ENCODE measurements at places on chromosomes 5 and 9.

- DNase-seq: no peak
Observed at GRCh38 chr5:96924016-96924443, 11.8 kb upstream of the LNPEP start.

- DNase-seq: no peak
Observed at GRCh38 chr5:172791726-172792445, 20.9 kb upstream of the DUSP1 start.

DNA sequence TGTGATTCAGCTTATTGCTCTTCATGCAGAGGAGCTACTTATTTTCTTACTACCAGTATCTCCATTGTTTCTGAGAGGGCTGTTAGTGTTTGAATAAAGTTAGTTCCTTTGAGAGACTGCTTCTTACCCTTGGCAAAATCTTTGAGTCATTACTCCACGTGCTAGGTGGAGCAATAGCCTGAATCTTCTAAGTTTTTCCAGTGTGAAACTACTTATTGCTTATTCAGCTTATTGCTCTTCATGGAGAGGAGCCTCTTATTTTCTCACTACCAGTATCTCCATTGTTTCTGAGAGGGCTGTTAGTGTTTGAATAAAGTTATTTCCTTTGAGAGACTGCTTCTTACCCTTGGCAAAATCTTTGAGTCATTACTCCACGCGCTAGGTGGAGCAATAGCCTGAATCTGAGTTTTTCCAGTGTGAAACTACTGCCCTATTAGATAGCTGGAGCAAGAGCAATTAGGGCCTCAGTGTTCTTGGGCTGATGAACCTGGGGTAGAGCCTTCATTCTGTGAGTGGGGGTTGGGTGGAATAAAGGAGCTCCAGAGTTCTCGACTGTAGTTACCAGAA, 41.9 kb downstream of the GPBP1 start:
- no peak for DNase-seq

- no peak for DNase-seq
Observed at GRCh38 chr5:59125011-59125961, 542.4 kb downstream of the RAB3C start.

DNA sequence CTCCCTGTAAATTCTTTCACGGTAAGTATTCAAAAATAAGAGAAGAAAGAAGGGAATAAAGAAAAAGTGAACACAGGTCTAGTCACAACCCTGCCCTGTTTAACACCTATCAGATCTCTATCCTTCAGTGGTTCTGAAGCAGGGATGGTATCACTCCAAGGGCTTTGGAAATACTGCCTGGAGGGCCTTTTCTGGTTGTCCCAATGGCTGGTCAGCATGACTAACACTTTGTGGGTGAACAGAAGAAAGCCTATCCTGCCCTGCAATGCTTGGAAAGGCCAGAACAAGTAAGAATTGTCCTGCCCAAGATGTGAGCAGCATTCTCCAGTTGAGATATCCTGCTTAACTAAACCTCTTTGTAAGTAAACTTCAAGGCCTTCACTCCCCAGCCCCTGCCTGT, 124.9 kb downstream of the TMEM167A start:
- DNase-seq: no peak

DNA sequence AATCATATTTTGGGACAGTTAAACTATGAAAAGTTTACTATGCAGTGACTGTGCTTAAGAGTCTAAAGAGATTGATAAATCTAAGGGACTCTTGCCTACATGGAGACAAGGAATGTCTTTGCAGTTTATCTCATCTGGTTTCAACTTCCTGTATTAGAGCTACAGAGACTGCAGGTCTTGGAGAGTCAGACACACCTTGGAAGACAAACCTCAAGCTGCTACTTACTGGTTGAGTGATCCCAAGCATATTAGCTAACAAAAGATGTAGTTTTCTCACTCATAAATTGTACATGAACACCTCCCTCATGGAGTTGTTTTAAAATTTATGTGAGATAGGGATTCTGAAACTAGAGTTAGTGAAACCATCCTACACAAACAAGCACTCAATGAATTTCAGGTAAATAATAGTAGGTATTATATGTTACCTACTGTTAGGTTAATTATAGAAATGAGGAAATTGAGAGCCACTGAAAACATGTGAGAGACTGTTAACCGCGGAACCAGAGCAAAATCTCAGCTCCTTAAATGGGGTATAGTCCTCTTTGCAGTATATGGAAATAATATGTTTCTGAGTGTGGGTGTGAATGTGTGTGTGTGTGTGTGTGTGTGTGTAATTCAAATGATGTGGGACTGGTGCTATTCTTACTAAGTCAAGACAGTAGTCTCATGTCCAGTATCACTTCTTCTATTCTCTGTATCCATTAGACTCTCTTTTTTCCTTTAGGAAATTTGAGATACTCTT, 752.1 kb downstream of the DTWD2 start:
- no peak for DNase-seq

DNA sequence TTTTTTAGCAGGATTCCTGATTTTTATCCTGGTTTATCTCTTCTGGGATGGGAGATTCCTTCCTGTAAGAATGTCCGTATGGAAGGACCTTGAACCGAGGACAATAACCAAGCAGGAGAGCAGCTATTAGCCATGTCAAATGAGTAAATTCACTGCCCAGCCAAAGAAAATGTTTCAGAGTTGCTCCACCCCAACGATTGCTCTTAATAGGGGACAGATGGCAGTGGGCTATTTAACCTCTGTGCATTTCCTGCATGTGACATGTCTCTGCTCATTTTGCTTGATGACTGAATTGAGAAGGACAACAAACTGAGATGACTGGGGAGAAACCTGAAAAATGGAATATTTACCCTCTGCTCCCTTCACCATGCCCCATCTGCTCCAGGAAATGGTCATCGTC, 479.9 kb upstream of the ZNF462 start:
- DNase-seq: no peak

DNA sequence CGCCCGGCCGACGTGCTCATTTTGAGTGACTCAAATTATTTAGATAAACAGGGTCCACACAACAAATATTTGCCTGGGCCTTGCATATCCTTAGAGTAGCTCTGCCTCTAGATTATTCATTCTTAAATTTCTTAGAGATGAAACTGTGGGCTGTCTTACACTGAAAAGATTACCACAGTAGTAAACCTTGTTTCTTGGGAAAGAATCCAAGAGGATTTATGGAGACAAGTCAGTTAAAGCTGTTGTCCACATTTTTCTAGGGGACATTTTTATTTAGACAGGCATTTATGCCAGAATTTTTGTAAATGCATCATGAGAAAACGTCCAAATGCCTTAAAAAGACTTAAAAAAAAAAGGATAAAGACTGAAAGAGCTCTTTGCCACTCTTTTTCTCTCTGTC, 32.6 kb upstream of the RANBP3L start:
- no peak for DNase-seq

- DNase-seq: no peak
Observed at GRCh38 chr9:105661011-105661410, 1.2 kb upstream of the TAL2 start.

- no peak for DNase-seq
Observed at GRCh38 chr9:109411069-109411761, 86.9 kb downstream of the PTPN3 start.

DNA sequence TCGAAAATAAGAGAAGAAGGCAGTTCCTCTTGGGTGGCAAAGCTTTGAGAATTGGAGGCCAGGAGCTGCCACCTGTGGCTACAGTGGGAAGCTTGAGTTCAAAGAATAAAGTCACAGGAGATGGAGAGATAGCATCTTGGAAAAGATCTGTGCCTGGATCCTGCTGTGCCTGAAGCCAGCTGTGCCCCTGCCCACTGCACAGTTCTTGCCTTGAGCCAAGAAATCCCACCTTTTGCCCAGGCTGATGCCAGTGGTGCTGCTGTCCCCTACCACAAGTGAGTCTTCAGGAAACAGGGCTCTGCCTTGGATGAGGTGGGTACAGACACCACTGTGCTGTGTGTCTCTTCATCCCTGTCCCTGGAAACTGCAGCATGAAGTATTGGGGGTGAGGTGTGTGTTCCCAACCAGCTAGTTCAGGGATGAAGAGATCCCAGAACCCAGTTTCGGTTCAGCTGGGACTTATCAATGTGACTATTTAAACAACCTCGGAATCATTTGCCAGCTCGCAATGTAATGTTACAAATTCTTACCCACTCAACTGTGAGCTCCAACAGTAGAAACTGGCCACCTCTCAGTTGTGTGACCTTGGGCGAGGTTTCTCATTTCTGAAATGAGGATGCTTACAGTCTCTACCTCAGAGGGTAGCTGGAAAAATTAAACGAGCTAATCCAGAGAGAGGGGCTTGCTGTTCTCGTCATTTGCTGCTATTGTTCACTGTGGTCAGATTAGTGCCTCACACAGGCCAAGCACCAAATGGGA, 5.9 kb downstream of the IER5L start:
- DNase-seq: no peak

GRCh38 chr5:170747851-170748250, 35.7 kb upstream of the GABRP start:
- peak; percentile 8 for DNase-seq

- no peak for DNase-seq
Observed at GRCh38 chr5:180807654-180808414, 5.2 kb upstream of the MGAT1 start.

GRCh38 chr5:43432486-43433375, 20.5 kb upstream of the CCL28 start:
- DNase-seq: no peak

DNA sequence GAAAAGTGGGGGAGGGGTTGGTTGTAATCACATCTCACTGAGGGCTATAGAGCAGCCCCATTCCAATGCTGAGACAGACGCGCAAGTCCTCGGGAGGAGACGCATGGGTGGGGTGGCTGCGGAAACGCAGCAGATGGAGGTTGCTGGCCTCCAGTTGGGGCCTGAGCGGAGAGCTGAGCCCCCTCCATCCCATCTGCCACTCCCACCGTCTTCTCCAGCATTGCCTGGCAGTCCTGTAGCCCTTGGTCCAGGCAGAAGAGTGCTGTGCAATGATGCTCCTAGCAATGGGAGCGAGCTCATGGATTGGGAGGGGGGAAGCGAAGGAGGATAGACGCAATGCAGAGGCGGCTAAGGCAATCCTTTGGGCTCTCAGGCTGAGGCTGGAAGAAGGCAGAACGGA, 79.4 kb upstream of the GLRA1 start:
- DNase-seq: no peak

GRCh38 chr5:169657127-169657526, 20.1 kb downstream of the DOCK2 start:
- DNase-seq: no peak

- no peak for DNase-seq
Observed at GRCh38 chr5:39711821-39712220, 287.0 kb upstream of the DAB2 start.

GRCh38 chr9:91207729-91208418, 153.8 kb downstream of the AUH start:
- DNase-seq: no peak

- DNase-seq: no peak
Observed at GRCh38 chr9:107281922-107282667, 984 bp upstream of the RAD23B start.

DNA sequence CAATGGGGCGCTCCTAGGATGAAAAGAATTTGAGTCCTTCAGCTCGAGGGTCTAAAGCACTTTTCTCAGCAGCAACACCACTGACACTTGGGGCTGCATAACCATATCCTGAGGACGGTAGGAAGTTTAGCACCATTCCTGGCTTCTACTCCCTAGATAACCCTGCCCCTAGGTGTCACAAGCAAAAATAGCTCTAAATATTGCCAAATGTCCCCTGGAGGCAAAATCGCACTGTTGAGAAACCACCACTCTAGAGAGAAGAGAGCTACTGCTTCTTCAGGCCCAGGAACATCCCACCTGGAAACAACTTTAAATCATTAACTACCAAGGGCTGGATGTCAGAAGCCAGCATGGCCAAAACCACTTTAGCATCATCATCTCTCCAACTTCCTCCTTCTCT, 29.8 kb downstream of the MYO10 start:
- no peak for DNase-seq

DNA sequence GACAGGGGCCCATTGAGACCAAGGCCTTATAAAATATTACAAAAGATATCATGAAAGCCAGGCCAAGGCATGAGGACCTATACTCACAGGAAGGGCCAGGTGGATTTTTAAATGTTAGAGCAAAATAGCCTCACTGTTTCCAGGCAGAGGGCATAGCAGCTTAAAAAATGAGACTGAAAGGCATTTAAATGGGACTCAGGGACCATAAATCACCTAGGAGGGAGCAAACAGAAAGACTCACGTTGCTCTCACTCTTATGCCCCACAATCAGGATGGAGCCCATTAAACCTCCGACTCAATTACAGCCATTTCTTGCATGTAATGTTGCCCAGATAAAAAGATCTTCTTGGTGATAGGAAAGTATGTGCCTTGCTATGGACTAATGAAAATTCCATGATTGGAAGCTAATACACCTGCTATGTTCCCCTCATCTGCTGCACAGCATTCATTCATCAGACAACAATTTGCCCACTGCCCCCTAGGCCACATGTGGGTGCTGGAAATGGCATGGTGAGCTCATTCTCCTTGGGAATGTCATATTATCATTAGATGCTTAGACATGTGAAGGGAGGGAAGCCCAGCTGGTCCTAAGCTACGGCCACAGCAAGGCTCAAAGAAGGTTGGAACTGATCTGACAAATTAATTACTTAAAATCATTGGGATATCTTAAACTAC, 128.6 kb upstream of the GRIA1 start:
- no peak for DNase-seq

DNA sequence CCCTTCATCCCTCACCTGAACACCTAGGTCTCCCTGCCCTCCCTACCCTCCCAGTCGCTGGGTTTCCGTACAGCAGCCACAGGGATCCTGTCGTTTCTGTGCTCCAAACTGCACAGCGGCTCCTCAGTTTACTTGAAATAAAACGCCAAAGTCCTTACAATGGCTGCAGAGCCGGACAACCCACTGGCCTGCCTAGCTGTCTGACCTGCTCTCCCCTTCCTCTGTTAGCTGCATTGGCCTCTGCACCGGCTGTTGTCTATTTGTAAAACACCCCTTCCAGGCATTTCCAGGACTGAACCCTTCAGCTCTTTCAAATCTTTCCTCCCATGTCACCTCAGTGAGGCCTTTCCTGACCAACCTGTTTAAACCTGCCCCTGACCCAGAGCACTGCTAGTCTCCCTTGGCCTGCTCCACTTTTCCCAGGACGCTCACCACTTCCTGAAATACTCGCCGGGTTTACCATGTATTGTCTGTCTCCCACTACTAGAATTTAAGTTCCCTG, 9.1 kb upstream of the MGAT1 start:
- no peak for DNase-seq

DNA sequence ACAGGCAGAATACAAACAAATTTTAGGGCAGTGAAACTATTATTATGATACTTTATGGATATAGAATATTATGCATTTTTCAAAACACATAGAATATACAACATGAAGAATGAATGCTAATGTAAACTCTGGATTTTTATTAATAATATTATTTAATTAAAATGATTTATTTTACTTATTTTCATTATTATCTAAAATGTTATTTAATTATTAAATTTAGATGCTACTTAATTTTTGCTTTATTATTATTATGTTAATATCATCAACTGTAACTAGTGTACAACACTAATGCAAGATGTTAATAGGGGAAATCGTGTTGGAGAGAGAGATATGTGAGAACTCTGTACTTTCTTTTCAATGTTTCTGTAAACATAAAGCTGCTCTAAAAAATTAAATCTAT, 39.3 kb upstream of the TENT4A start:
- no peak for DNase-seq

GRCh38 chr9:7042124-7042523, 284.4 kb downstream of the KDM4C start:
- DNase-seq: no peak
